Tibial nerve (tissue), 4 donors: ENCODE measurements at places on chromosomes 6 and 20. TPM values are rescaled to one million over a fixed set of nuclear protein-coding genes. Genes with fewer than 3 reads are reported as not detected.

- no peaks in the 10 kb centered on the region for H3K36me3 ChIP-seq
- no peaks in the 10 kb centered on the region for H3K27me3 ChIP-seq
- DNase-seq: no peak
- no peaks in the 10 kb centered on the region for H3K4me1 ChIP-seq
- H3K4me3 ChIP-seq: no peak overlapping the region
- H3K27ac ChIP-seq: no peak overlapping the region
Observed at GRCh38 chr6:105726902-105727655, 324.2 kb upstream of the PREP start.

- DNase-seq: no peak
- no peaks in the 10 kb centered on the region for H3K27me3 ChIP-seq
- no peaks in the 10 kb centered on the region for H3K36me3 ChIP-seq
- no peak overlapping the region for H3K27ac ChIP-seq
- no peak overlapping the region for H3K4me3 ChIP-seq
Observed at GRCh38 chr6:113377362-113377942, 479.7 kb upstream of the MARCKS start.

The TRIM38 gene
- total RNA-seq: 10.0 TPM

- H3K4me3 ChIP-seq: no peak overlapping the region
- no peaks in the 10 kb centered on the region for H3K36me3 ChIP-seq
- no peaks in the 10 kb centered on the region for H3K27me3 ChIP-seq
- no peak overlapping the region for H3K27ac ChIP-seq
- no peaks in the 10 kb centered on the region for H3K4me1 ChIP-seq
Observed at GRCh38 chr6:98241630-98242029, 592.7 kb upstream of the POU3F2 start.

The PRL gene
- not detected for total RNA-seq

DNA sequence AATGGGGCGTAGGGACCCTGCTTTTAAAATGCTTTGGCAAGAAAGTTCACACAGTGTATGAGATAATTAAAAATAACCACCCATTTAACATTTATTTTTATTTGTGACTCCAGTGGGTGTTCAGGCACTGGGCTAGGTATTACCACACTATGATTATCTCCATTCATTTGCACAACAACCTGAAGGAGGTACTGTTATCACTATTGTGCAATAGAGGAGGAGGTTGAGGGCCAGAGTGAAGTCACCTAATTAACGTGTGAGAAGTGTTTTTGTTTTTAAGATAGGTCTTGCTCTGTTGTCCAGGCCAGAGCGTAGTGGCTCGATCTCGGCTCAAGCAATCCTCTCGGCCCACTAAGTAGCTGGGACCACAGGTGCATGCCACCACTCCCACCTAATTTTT, 29.2 kb downstream of the MAK start:
- H3K27me3 ChIP-seq: no peaks in the 10 kb centered on the region
- no peaks in the 10 kb centered on the region for H3K36me3 ChIP-seq
- DNase-seq: no peak

DNA sequence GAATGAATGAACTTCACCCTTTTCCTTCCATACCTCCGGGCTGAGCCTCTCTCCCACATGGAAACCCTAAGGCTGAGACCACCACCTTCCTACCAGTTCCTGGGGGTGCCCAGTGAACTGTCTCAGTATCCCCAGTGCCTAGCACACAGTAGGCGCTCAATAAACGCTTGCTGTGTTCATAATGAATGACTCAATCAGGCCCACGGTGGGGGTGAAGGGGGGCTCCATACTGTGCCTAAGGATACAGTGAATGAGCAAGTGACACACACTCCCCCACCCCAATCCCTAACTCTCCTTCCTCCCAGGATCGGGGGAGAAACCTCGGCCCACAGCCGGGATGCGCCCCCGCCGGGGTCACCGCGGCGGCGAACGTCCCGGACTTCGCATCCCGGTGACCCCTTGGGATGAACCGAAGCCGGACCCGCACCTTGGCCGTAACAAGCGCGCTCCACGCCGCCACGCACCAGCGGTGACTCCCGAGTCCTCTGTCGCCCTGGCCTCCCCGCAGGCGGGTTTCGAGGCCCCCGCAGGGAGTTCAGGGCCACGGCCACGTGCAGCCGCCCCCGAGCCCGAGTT, 592 bp downstream of the KCNG1 start:
- H3K4me1 ChIP-seq: peaks cover 16% of the 10 kb centered on the region
- peaks cover 51% of the 10 kb centered on the region for H3K27me3 ChIP-seq
- no peak overlapping the region for H3K27ac ChIP-seq
- H3K36me3 ChIP-seq: no peaks in the 10 kb centered on the region

- no peaks in the 10 kb centered on the region for H3K4me1 ChIP-seq
- no peak overlapping the region for H3K27ac ChIP-seq
- no peak overlapping the region for H3K4me3 ChIP-seq
- no peaks in the 10 kb centered on the region for H3K27me3 ChIP-seq
- DNase-seq: no peak
Observed at GRCh38 chr20:57844626-57845596, 135.1 kb upstream of the PMEPA1 start.

The SCRT2 gene
- total RNA-seq: not detected

The VWA7 gene
- 0.30 TPM for total RNA-seq

- H3K27ac ChIP-seq: no peak overlapping the region
- no peaks in the 10 kb centered on the region for H3K27me3 ChIP-seq
- no peaks in the 10 kb centered on the region for H3K4me1 ChIP-seq
- no peaks in the 10 kb centered on the region for H3K36me3 ChIP-seq
Observed at GRCh38 chr6:104855507-104855906, 4.2 kb downstream of the HACE1 start.

DNA sequence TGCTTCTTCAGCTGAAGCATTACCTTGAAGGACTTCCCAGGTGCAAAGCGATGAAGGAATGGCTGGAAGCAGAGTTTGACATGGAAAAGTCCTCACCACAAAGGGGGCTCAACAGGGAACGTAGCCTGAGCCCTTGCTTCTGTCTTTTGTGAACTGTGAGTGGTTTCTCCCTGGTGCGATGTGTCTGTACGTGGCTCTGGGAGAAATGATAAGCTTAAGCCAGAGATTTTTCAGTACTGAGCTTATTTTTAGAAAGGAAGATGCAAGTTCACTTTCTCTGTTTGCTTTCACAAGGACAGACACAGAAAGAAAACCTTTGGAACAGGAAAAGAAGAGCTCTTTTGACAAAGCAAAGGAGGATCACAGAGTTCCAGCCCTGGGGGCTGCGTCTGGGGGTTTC, 79.4 kb downstream of the DACT2 start:
- DNase-seq: no peak
- no peak overlapping the region for H3K4me3 ChIP-seq
- peaks cover 5% of the 10 kb centered on the region for H3K4me1 ChIP-seq
- H3K27ac ChIP-seq: no peak overlapping the region
- H3K36me3 ChIP-seq: no peaks in the 10 kb centered on the region
- H3K27me3 ChIP-seq: no peaks in the 10 kb centered on the region

- no peaks in the 10 kb centered on the region for H3K36me3 ChIP-seq
- no peaks in the 10 kb centered on the region for H3K27me3 ChIP-seq
- H3K27ac ChIP-seq: no peak overlapping the region
- H3K4me3 ChIP-seq: no peak overlapping the region
Observed at GRCh38 chr6:158894193-158894592, 75.0 kb upstream of the EZR start.

The MOCS1 gene
- total RNA-seq: 67.1 TPM

The SLC52A3 gene
- 13.2 TPM for total RNA-seq

GRCh38 chr20:58715391-58715800, 22.8 kb downstream of the NPEPL1 start:
- peaks cover 56% of the 10 kb centered on the region for H3K36me3 ChIP-seq
- no peak for DNase-seq
- H3K27ac ChIP-seq: no peak overlapping the region
- H3K4me1 ChIP-seq: peaks cover 12% of the 10 kb centered on the region
- no peak overlapping the region for H3K4me3 ChIP-seq

DNA sequence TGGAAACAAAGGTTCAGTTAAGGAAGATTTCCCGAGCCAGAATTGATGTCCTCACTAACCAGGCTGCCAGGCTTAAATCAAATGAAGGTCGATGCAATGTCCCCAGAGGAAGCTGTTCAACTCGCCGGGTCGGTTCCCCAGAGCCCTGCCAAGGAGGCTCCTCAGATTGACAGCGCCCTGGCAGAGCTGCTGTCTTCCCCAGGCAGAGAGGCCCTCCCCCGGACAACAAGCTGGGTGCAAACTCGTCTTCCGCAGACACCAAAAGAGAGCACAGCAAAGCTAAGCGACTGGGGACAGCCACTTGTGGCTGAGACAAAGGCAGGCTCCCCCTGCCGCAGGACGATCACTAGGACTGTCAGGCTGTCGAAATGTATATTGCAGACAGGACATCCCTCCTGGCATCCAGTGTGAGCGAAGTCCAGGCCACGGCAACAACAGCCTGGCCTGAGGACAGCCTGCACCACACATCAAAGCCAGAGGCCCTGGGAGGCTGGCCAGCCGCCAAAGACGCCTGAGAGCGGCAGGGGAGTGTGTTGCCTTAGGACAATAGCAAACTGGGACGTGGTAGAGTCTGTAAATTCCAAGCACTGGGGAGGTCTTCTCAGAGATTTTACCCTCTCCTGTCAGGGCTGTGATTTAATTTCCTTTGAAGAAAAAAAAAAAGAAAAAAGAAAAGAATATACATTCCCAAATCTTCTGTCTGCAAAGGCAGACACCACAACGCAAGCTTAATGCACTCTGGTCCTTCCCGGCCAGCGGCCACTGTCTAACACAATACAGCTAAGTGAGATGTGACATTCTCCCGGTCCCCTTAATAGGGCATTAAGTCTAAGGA, 99.1 kb downstream of the HIVEP2 start:
- H3K27me3 ChIP-seq: no peaks in the 10 kb centered on the region
- peak; percentile 64 for DNase-seq
- peak overlapping the region; percentile 71 for H3K27ac ChIP-seq
- peak overlapping the region; percentile 13 for H3K4me3 ChIP-seq

The SPEF1 gene
- not detected for total RNA-seq

DNA sequence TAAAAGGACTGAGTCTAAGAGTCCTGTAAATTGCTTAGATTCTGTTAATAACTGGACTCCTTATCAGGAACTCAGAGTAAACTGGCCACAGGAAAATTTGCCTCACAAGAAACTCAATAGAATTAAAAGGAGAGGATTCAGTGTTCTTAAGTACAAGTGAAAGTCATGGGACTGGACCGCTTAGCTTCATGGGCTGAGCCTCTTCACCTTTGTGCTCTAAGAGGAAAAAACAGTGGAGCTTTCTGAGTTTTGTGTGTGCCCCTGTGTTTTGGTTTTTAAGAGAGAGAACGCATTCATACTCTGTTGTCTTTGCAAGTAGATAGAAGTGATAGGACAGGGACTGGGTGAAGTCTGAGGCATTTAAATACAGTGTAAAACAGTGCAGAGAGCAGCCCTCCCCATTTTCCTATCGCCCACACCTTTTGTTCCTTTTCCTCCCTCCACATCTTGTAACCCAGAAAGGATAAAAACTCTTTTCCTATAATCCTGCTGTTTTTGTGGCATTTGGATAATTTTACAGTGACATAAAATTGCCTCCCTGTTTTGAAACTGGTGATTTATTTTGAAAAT, 49.6 kb downstream of the FOXO3 start:
- no peak overlapping the region for H3K4me3 ChIP-seq
- peaks cover 48% of the 10 kb centered on the region for H3K4me1 ChIP-seq
- DNase-seq: no peak
- H3K27ac ChIP-seq: peak overlapping the region; percentile 81
- H3K27me3 ChIP-seq: no peaks in the 10 kb centered on the region
